A549 treated with Mapracorat at 1 μM for 4 hours (cell line): ENCODE measurements at places on chromosomes 2 and 18. TPM values are rescaled to one million over a fixed set of nuclear protein-coding genes. Genes with fewer than 3 reads are reported as not detected.

DSC3 gene
- total RNA-seq, result 0.99 to 1.6 TPM (median 1.3 TPM) in 5 replicates

C2orf80 gene
- total RNA-seq, result not detected in 5 replicates

MC5R gene
- not detected in 5 replicates for total RNA-seq

APOB gene
- total RNA-seq, result not detected in 5 replicates

RMND5A gene
- 22.6 to 28.2 TPM (median 24.9 TPM) in 5 replicates for total RNA-seq

LYPD6 gene
- 0.05 to 0.11 TPM (median 0.08 TPM) in 5 replicates for total RNA-seq

TEX51 gene
- total RNA-seq, result not detected in 5 replicates

IL1R1 gene
- total RNA-seq, result 35.9 to 52.2 TPM (median 43.5 TPM) in 5 replicates

ABHD1 gene
- 0.77 to 2.1 TPM (median 1.5 TPM) in 5 replicates for total RNA-seq
